ENCODE measurements at places on chromosomes 13 and 19.

- DNase-seq: no peak
These were observed 307.6 kb downstream of the GPC6 start for GRCh38 chr13:93534181-93534700.

DNA sequence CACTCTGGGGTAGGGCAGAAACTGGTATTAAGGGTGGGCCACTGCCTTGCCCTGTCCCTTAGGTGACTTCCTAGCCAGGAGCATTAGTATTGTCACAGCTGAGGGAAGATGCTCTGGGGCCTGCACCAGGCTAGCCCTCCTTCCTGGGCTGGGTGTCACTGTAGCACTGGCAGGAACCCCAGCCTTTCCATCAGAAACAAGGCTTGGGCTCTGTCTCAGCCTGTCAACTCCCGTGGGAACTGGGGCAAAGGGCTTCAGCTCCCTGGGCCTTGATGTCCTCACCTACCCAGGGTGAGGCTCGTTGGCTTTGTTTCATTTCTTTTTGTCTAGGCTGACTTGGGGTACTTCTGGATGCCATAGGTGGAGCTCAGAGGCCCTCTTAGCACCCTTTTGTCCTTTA lies 18.0 kb downstream of the PAF1 start:
- no peak for DNase-seq

GRCh38 chr13:42022796-42023493 lies 25.5 kb upstream of the DGKH start:
- DNase-seq: no peak

DNA sequence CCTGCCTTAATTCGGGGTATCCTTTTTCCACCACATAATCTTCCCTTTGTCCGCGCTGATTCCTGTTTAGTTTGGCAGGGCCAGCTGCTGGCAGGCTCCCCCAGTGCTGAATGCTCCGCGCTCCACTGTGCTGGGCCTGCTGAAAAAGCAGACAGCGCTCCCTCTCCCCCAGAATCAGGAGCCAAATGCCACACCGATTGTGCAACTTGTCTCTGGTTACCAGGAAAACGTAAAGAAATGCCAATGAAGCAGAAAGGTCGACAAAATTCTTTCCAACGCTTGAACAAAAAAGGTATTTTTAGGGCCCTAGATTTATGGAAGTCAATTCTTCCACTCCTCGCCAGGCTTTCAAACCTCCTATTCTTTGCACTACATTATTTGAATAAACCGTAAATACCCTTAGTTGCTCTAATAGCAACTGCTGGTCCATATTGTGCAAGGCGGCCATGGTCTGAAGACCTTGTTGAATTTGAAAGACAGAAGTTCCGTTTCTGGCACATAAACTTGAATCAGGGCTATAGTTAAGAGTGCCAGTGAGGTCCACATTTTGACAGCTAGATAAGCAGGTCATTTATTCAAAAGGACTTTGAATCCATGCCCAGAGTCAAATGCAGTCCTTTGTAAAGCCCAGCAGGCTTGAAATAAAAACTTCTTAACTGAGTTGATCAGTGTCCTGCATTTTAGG lies 206.7 kb upstream of the RFC3 start:
- DNase-seq: no peak

GRCh38 chr13:31081316-31081715 lies 80.4 kb downstream of the HSPH1 start:
- DNase-seq: no peak

DNA sequence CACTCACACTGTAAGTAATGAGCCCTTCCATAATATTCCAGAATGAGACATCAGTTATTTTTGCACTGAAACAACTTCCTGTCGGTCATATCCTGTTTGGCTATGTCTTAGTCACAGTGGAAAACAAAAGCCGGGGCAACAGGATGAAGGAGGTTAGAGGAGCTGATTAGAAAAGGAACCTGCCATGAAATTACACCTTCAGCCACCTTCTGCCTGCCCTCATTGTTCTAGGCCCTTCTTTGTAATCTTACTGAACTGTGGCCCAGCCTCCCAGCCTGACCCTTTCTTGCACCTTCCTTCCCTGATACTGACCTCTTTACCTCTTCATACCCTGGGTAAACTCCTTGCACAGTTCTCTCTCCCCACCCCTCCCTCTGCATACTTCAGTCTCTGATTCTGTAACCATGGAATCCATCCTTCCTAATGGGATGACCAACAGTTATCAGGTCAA lies 67.3 kb downstream of the DOCK9 start:
- no peak for DNase-seq

DNA sequence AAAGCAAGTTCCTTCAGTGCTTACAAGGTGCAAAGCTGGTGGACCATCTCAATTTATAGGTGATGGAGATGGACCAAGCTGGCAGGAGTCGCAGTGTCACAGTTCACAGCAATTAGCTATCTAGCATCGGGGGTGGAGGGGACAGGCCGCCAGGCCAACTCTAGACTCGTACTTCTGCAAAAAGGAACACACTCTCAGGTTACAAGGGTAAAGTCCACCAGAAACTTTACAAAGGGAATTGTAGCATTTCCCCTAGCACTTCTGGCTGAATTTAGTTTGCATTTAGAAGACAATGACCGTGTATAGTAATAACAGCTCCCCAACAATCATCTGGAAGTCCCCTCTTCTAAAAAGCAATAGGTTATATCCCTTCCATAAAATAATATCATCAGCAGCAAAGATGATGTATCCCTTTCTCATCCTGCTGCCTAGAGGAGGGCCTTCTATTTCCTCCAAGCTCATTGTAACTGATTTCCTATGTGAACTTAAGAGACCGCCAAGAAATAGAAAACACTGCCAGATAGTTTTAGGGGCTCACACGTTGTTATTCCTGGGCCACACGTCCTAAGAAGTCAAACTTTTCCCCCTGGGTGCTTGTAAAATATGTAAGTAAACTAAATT lies 8.5 kb upstream of the DOCK9 start:
- DNase-seq: no peak

- no peak for DNase-seq
These were observed 4.5 kb downstream of the ZNF787 start for GRCh38 chr19:56116606-56117005.

DNA sequence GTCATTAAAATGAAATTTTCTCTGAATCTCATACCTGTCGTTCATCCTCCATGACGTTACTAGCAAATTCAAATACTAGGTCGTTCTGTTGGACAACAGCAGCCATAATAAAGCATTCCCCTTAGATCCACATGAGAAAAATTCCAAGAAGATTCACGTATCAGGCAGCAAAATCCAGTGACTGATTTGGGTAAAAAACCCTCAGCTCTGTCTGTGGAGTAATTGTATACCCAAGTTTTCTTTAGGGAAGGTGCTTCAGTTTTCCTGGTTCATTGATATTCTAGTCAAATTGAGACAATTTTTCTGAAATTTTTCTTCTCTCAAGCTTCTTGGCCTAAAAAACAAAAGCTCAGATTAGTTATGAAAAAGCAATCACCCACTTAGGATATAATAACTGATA lies 37.2 kb downstream of the ELF1 start:
- no peak for DNase-seq

DNA sequence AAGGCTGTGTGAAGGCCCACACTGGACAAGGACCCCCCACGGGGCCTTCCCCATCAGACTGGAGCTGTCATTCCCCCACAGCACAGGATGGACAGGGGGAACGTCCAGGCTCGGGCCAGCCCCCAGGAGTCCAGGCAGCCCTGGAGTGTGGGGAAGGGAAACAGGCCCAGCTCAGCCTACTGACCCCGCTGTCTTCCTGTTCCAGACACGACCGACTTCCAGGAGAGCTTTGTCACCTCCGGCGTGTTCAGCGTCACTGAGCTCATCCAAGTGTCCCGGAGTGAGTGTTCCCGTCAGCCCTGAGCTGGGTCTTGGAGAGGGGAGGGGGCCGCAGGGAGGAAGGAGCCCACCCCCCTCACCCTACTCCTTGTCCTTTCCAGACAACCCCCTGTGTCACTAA lies 47.0 kb downstream of the SMIM24 start:
- no peak for DNase-seq

DNA sequence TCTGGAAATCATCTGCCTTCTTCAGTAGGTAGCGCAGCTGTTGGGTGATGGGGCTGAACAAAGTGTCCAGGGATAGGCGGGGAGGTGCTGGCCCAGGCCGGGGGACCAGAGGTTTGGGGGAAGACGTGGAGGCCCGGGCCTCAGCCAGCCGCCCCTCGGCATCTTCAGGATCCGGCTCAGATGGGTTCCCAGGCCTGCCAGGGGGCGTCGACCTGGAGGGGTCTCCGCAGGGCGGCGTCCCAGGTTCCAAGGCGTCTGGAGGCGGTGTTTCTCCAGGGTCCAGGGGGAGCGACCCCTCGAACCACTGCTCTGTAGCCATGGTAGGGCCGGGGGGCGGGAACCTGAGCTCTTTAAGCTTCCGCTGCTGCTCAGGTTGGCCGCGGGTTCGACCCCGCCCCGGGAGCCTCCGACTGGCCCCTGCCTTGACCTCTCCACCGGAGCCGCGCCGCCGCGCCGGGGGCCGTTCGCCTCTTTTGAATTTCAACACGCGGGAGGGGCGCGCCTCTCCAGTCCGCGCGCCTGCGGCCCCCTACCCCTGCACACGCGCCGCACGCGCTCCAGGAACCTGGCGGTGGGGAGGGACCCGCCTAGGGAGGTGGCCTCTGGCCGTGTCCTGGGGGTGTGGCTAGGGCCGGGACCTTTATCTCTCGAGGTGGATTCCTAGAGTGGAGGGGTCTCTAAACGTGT lies at the start of gene C19orf67:
Gene C19orf67, minus strand, starts transcription at position 475 of the 687 bp plus-strand sequence. Its CDS starts 156 bp downstream, at position 319.
- no peak for DNase-seq

DNA sequence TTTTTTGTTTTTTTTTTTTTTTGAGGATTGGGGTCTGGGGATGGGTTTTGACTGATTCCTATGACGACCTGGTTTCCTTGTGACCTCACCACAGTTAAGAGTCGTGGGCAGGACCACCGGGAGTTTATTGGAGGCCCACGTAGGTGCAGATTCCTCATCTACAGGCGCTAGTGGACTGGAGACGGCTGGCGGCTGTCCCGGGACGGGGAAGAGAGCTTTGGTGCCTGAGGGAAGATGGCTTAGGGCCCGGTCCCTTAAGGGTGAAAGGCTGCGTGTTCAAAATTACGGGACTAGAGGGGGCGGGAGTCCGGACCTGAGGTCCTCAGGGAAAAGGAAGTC lies 682 bp upstream of the TEAD2 start:
- DNase-seq: no peak

DNA sequence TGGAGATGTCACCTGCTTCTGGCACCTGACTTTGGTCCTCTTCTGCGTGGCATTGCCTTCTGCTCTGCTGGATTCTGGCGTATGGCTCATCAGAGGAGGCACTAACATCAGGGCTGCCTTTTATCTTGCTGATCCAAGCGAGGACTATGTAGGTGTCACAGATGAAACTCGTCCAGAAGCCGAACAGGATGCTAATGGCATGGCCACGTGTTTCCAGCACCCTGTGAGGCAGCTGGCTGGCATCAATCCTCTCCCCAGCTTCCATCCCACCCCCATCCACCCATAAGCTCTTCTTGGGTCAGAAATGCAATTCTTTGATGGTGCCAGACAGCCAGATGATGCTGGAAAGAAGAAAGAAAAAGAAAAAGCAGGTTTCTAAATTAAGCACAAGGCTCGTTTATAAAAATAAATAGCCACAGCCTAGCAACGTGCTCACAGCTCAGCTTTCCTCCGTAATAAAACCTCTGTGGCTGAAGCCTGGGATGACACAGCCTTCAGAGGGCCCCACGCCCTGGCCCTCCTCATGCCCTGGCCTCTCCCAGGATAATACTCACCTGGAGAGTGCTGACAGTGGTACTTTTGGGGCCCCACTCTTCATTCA lies 212.9 kb upstream of the SERP2 start:
- DNase-seq: no peak

DNA sequence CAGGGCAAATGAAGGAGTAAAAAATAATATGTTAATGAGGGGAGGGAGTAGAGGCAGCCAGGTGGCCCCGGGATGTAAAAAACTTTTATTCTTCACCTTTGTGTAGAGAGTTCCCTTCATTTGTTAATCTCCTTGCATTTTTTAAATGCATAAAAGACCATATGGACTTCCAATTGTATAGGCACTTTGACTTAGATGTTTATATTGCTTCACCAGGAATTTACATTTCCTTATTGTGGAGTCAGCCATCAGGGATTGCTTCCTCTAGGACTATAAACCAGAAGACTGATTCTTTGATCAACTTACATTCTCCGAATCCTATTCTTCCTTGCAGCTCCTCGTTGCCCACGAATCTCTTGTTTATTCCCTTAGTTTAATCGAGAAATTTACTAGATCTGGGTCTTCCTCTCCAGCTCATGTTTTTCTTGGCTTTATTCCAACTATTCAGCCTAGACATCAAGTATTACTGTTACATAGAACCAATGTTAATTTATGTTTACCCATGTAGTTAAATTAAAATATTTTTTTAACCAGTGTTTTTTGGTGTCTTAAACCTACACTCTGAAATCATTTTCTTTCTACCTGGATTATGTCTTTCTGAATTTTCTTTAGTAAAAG lies 1187.0 kb upstream of the SLC10A2 start:
- no peak for DNase-seq

DNA sequence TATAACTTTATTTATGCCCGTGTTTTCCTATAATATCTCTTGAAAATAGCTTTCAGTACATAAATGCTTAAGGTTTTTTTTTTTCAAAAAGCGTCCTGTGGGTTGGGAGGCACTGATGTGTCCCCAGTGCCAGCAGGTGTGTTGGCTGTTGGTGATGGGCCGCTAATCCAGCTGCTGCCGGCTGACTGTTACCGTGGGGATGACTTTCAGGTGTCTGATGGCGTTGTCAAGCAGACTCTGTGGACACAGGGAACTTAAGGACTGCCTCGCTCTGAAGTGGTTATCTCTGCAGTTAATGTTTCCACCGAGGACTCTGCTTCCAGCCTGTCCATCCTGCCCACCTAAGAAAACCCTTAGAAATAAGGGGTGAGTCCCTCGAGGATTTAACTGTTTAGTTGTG lies 94.5 kb downstream of the ANKRD10 start:
- no peak for DNase-seq

Measured in T-helper 1 cell (primary cell).